ENCODE measurements at places on chromosomes 5 and 9. TPM values are rescaled to one million over a fixed set of nuclear protein-coding genes. Genes with fewer than 3 reads are reported as not detected.
A peak's percentile ranks its signal among the peaks of the same experiment; 100 is the strongest.

STK10 gene
- total RNA-seq: 33.9 TPM

C5orf34 gene
- 4.2 TPM for total RNA-seq

DNA sequence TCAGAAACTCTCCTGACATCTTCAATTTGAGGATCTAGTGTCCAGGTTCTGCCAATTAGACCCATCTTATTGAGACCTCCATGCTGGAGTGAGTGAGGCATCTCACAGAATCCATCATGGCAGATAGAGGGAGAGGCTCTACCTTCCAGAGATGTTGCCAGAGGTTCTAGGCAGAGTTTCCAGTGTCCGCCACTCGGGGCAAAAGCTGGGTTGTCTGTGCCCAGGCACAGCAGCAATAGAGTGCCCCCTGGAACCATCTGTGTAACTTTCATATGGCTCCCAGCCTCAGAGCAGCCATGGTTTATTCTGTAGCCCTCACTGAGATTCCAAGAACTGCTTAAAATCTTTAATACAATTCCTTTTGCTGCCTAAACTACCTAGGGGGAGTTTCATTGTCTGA is 16.6 kb upstream of the CCDC112 start:
- DNase-seq: no peak

GRCh38 chr5:122844910-122845228 is 544 bp upstream of the SNX24 start:
- DNase-seq: no peak

IL31RA gene
- total RNA-seq: 0.73 TPM

DNA sequence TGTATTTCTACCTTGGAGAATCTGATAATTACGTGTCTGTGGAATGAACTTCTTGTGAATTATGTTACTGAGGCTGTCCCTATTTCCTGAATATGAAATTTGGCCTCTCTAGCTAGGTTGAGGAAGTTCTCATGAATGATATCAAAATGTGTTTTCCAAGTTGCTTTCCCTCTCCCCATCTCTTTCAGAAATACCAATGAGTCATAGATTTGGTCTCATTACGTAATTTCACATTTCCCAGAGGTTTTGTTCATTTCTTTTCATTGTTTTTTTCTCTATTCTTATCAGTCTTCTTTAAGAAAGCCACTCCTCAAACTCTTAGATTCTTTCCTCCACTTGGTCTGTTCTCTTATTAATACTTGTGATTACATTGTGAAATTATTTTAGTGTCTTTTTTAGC is 923.8 kb upstream of the CDH9 start:
- DNase-seq: no peak

DNA sequence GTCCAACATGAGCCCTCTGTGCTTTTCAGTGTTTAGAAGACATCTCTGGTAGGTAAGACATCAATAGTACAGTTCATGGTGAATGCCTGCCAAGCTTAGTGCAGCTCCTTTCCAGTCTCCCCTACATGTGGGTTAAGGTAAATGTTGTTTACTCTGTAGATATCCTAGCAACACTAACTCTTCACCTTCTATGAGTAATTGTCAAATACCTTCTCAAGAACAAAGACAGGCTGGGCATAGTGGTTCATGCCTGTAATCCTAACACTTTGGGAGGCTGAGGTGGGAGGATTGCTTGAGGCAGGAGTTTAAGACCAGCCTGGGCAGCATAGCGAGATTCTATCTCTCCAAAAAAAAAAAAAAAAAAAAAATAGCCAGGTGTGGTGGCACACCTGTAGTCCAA is 18.7 kb upstream of the RASGRF2 start:
- DNase-seq: no peak

- DNase-seq: no peak
Measured at GRCh38 chr9:77290373-77290772, 113.0 kb downstream of the VPS13A start.

EGR1 gene
- 1.2 TPM for total RNA-seq

GRCh38 chr9:23606107-23606506 is 219.9 kb downstream of the ELAVL2 start:
- DNase-seq: no peak

GRCh38 chr5:139164020-139164419 is 34.1 kb downstream of the SIL1 start:
- DNase-seq: peak; percentile 58

DNA sequence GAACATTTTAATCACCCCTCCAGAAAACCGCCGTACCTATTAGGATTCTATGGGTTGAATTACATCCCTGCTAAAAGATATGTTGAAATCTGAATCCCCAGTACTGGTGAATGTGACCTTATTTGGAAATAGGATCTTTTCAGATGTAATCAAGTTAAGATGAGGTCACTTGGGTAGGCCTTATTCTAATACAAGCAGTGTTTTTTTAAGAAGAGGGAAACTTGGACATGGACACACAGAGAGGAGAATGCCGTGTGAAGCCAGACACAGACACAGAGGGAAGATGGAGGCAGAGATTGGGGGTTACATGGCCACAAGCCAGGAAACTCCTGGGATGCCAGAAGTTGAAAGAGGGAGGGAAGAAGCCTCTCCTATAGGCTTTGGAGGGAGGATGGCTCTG is 183.5 kb downstream of the GNA14 start:
- no peak for DNase-seq

DNA sequence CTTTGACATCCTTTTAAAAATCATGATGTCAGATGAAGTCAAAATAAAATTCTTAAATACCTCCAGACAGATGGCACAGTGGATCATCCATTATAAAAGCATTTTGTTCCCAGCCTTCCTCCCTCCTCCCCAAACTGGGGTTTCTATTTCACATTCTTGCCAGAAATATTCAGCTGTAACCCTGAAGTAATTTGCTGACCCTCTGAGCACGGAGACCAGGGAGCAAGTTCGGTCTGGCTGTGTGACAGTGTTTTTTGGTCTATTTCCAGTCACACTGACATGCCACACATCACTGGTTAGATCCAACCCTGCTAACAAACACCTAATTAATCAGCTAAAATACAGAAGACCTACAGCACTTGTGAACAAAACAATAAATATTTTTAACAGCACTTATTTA is 126.2 kb upstream of the DMRT1 start:
- no peak for DNase-seq

GRCh38 chr9:36149197-36149596 is 12.7 kb downstream of the GLIPR2 start:
- DNase-seq: no peak

DNA sequence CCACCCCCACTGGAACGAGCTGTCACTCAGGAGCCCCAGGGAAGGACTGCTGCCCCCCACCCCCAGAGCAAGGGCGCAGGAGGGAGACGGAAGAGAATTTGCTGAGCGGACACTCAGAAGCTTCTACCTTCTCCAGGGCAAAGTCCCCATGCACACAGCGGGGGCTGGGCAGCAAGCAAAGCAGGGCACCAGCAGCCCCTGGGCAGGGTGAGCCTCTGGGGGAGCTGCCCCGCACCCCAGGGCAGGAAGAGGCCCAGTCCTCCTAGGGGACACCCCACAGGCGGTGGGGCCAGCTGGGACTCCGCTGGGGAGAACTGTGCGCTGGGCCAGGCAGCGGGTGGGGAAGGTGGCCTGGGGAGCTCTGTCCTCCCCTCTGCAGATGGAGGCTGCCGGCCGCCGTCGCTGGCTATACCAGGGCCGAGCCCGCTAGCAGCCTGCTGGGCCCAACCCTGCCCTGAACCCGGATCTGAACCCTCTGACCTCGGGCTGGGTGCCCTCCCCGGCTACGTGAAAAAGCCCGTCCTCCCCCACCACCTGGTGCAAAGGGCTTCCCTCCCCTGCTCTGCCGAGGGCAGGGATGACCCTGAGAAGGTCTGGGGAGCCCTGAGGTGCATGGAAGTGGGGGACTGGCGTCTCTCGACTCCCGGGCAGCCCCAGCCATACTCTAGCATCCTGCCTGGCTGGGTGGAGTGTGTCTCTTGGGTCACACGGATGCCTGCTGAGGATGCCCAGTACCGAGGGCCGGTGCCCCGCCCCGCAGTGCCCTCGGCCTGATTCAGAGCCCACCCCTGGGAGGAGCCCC is 597 bp upstream of the SLC34A3 start:
- no peak for DNase-seq

C9orf50 gene
- total RNA-seq: not detected

DNA sequence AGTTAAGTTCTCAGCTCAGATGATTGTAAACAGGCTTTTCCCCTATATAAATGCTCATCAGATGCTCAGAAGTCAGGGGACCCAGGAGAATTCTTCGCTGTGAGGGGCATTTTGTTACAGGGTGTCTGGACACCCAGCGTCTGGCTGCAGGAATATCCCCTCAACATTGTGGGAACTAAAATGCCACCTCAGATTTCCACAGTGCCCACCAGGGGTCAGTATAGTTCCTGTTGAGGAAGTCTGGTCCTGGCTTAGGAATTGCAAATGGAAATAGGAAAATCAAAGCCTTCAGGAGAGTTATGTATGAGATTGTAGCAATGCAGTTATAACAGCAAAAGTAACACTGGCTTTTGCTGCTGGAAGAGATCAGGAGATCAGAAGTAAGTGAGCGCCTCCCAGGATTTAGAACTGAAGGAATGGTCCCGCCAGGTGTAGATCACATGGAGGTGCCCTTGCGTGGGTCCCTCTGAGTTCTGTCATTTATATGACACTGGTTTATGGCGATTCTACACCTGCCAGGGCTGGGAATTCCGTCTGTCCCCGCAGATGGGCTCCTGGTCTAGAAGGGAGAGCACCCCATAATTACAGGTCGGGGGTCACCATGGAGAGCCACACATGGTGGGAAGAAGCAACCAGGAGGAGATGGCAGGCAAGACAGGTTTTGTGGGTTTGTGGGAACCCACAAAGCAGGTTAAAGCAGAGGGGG is 47.1 kb upstream of the CTSL start:
- peak; percentile 32 for DNase-seq

PCDH12 gene
- 12.1 TPM for total RNA-seq

PCDHGA12 gene
- 8.7 TPM for total RNA-seq

- DNase-seq: no peak
Measured at GRCh38 chr5:179089502-179089901, 29.3 kb downstream of the ZNF354C start.

DNA sequence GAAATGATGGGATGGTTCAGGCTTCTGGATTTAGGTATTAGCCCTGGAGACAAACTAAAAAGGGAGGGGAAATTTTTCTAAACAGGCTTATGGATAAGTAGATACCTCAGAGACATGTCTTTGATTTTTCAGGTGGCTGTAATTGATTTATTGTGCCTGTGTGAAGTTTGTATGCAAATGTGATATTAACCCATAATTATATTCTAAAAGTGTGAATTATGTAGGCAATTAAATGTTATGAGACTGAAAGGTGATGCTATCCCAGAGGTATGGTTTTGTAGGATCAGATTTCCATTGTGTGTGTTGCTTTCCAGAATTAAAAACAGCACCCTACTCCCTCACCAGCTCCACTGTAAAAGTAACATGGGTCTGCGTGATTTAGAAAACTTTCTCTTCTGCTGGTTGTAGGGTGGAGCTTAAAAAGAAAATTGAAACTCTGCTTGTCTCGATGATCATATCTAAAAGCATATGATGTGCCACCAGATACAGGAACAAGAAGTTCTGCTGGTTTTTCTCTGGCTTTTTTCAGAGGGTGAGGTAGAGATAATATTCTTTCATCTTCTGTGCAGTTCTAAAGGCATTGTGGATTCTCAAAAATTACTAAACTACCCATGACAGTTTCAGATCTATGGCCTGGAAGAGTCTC is 71.8 kb upstream of the TAF11L2 start:
- no peak for DNase-seq

DNA sequence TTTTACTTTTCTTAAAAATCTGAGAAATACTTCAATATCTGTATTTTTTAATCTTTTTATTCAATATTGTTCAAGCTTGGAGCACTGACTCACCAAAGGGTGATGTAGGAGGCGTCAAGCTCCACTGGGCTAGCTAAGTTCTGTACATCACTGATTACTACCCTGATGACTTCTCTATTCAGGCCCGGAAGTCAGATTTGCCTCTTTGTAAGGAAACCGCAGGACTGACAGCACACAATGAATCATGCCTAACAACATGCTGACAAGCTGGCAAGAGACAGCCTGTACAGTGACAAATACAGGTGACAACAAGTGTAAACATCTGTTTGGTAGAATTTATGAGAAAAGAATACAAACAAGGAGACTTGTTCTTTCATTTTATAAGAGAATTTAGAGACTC is 627.9 kb upstream of the RORB start:
- no peak for DNase-seq

- DNase-seq: no peak
Measured at GRCh38 chr9:2764353-2764752, 47.0 kb downstream of the KCNV2 start.

- no peak for DNase-seq
Measured at GRCh38 chr5:135694906-135695305, 116.1 kb upstream of the CXCL14 start.

BNC2 gene
- total RNA-seq: 16.8 TPM

- no peak for DNase-seq
Measured at GRCh38 chr9:73173557-73174329, 22.1 kb downstream of the ANXA1 start.

DNA sequence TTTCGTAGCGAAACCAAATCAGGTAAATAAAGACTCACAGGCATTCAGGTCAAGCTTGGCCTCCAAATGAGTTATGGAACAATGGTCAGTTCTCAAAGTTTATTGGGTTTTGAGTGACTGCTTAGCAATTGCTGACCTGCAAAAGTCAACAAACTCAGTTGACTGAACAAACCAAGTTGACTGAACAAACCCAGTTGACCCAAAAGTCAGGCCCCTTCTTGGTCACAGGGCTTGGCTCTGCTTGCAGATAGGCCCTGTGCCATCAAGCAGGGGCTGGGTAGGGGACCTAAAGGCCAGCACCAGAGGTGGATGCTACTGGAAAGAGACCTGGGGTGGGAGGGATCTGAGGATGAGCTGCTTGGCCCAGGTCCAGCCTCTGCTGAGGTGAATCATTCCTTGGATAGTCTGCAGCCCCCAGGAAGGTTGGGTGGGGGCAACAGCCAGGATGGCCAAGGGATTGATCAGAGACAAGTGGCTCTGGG is 64.6 kb downstream of the GADD45G start:
- DNase-seq: no peak

- peak; percentile 86 for DNase-seq
Measured at GRCh38 chr5:75668977-75669689, 48.1 kb downstream of the POC5 start.

IL13 gene
- total RNA-seq: not detected

DNA sequence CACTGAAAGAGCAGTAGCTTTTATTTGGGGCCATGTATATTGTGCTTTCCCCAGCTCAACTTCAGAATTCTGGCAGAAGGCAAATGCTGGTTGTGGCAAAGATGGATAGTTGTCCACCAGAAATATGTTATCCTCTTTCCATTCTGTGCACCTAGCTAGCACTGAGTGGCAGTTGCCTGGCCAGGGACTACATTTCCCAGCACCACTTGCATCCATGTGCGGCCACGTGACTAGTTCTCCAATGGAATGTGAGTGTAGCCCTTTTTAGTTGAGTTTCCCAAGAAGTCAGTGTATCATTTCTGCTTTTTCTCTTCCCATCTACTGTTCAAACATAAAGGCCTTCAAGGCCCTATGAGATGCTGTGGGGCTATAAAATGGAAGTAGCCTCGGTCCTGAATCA is 354.0 kb upstream of the CLINT1 start:
- no peak for DNase-seq
